ENCODE measurements at places on chromosomes 2 and 18.
A peak's percentile ranks its signal among the peaks of the same experiment; 100 is the strongest.

DNA sequence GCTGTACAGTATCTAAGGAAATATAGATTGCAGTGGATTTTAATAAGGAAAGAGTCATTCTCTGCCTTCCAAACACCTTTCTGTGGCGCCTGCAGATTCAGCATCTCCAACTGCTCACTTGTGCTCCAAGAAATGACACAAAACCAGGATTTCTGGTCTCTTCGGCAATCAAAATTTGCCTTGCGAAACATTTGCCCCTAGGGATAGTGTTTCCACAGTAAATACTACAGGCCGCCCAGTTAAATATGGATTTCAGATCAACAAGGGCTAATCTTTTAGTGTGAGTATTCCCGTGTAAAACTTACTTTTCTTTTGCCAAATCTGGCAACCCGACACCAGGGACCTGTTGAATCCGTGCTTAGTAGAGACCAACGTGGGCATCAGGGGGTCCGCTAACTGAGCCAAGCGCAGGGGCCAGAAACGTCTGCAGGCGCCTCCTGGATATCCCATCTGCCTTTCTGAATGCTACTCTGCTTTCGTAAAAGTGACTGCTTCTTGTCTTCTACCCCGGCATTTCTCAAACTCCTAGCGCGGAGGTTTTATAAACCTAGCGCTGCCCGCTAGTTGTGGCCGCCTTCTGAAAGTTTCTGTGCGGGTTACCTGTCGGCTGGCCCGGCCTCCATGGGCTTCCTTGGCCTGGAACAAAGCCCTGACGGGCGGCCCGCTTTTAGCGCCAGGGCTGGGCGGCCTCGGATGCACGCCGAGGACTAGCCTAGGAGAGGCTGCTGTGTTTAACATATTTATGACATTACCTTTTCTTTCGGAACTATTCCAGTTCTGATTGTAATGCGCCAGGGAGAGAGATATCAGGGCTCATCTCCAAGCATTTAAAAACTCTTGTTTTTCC is 2.5 kb downstream of the CYP1B1 start:
- no peak for DNase-seq

GRCh38 chr2:227033471-227034148 is 130.4 kb downstream of the COL4A4 start:
- DNase-seq: no peak

GRCh38 chr2:39435741-39436591 is 1.1 kb downstream of the MAP4K3 start:
- no peak for DNase-seq

GRCh38 chr2:45974762-45975408 is 322.3 kb upstream of the EPAS1 start:
- DNase-seq: no peak

DNA sequence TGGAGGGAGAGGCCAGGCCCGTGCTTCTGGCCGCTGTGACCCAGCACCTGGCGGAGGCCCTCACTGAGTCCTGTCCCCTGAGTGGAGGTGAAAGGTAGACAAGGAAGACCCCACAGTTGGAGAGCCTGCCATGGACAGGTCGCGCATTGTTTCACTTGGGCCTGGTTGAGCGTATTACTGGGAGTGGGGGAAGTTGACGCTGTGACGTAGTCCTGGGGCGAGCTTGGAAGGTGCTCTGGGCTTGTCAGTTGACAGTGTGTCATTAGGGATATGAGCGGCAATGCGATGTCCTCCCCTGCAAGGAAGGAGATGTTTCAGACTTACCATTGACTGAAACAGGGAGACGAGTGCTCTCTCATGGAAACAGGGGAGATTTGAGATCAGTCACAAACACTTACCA is 127.1 kb downstream of the SH3RF3 start:
- no peak for DNase-seq

DNA sequence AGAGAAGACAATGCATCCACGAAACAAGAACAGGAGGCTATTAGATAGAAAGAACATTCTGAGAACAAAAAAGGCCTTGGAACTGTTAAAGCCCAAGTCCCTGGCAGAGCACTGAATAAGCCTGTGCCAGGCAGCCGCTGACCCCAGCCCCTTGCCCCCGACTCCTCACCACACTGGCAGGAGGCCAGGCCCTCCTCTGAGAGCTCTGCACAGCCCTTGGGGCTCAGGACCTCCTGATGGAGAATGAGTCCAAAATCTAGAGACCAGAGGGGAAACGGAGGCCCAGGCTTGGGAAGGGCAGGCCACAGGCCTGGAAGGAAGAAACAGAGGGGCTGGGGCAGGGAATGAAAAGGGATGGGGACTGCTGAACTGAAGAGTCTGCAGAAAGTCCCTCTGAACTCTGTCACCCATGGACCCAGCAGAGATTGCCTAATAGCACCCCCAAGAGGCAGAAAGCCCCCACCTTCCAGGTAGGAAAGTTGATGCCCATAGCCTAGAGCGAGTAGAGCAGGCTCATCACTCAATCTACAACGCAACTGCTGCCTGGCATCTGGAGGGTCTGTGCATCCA is 18.3 kb upstream of the TNS1 start:
- DNase-seq: no peak

GRCh38 chr2:141554810-141555209 is 576.0 kb downstream of the LRP1B start:
- peak; percentile 30 for DNase-seq

- no peak for DNase-seq
Observed at GRCh38 chr2:85811180-85812093, 57.6 kb downstream of the ATOH8 start.

- no peak for DNase-seq
Observed at GRCh38 chr2:47243596-47244323, 88.7 kb upstream of the STPG4 start.

DNA sequence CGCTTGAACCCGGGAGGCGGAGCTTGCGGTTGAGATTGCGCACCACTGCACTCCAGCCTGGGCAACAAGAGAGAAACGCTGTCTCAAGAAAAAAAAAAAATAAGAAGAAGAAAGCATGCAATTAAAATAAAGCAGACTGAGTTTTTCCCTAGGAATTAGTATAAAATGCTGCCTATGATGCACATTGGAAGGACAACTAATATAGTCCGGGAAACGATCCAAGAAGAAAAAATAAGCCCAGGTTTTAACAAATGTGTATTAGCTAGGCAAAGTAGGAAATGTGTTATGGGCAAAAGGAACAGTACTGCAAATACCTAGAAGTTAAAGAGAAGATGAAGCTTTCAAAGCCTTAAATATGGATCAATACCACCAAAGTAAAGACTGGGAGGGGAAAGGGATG is 64.0 kb downstream of the SPIRE1 start:
- DNase-seq: no peak

- no peak for DNase-seq
Observed at GRCh38 chr2:43448822-43449110, 147.1 kb downstream of the THADA start.

- no peak for DNase-seq
Observed at GRCh38 chr2:181430406-181431118, 26.6 kb upstream of the ITGA4 start.

GRCh38 chr2:189309331-189309730 is 129.8 kb upstream of the COL5A2 start:
- DNase-seq: no peak

Data from C1 segment of cervical spinal cord (tissue), 14 donors.